ENCODE measurements at places on chromosomes 3 and 15.

- no peak for DNase-seq
These were observed 43.3 kb downstream of the USP50 start for GRCh38 chr15:50503144-50503543.

DNA sequence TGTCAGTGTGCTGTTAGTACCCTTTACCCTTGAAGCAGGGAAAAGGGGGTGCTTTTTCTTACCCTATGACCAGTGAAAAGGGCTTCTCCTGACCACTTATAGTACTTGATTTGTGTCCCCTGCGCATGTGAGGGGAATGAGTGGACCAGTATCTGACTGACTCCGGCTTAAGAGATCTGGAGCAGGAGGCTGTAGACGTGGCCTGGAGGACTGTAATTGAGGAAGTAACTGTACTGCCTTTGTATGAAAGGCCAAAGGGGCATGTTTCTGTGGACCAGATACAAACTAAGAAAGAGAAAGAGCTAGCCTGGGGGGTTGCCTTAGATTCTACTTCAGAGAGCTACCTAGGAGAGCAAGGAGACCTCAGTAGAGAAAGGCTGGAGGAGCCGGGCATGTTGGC is 89.9 kb upstream of the TBL1XR1 start:
- DNase-seq: no peak

- no peak for DNase-seq
These were observed 144.4 kb upstream of the NR2F2 start for GRCh38 chr15:96186105-96186504.

GRCh38 chr3:38117163-38117716 is 19.7 kb downstream of the ACAA1 start:
- DNase-seq: no peak

DNA sequence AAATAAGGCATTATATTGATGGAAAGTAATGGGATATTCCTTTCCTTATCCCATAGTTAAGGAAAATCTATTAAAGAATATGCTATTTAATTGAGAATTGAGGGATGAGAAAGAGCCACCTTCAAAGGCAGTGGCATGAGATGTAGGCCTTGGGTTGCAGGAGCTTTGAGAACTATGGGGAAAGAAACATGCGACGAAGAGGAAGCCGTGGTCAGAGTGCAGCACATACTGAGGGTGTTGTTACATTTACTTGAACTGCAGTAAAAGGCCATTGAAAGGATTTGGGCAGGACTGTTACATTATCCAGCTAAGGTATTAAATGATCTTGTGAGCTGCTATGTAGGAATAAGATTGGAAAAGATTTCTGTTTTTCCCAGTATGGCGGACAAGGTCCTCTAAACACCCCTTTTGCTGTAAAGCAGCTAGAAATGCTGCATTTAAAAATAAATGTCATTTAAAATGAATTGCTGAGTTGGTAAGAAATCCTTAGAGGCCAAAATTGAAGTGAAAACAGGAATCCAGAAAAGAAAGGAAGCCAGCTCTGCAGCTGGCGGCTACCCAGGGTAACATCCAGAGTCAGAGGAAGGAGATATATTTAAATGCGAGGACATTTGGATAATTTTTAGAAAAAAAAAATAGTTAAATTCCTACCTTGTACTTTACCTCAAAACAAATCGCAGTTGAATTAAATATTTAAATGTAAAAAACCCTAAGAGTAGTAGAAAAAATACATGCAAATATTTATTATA is 61.7 kb downstream of the IL1RAP start:
- no peak for DNase-seq

GRCh38 chr3:85193565-85193964 is 234.8 kb downstream of the CADM2 start:
- no peak for DNase-seq

DNA sequence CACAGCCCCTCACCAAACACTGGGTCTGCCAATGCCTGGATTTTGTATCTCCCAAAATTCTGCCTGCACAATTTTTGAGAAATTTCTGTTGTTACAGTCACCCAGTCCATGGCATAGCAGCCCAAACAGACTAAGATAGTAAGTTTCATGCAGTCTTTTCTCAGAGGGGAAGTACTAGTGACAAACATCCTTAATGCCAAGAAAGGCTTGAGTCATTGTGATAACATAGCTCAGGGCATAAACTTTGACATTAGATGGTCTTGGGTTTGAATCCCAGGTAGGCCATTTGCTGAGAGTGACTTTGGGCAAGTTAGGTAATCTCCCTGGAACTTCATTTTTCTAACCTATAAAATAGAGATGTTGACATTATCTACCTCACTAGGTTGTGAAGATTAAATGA is 36.1 kb upstream of the PFN2 start:
- no peak for DNase-seq

DNA sequence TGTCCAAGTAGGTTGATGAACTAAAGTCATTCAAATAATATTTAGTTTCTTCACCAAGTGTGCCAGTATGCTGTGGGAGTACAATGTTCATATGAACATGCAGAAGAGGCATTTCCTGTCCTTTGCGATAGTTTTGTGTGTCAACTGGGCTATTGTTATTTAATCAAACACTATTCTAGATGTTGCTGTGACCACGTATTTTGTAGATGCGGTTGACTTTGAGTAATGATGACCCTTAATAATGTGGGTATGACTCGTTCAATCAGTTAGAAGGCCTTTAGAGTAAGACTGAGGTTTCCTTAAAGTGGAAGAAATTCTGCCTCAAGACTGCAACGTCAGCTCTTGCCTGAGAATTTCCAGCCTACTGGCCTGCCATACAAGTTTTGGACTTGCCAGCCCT is 470.7 kb upstream of the CBLB start:
- DNase-seq: no peak

GRCh38 chr3:66425576-66426114 is 75.2 kb downstream of the LRIG1 start:
- peak; percentile 76 for DNase-seq

GRCh38 chr3:122271246-122271898 is 53.7 kb upstream of the CSTA start:
- DNase-seq: no peak

DNA sequence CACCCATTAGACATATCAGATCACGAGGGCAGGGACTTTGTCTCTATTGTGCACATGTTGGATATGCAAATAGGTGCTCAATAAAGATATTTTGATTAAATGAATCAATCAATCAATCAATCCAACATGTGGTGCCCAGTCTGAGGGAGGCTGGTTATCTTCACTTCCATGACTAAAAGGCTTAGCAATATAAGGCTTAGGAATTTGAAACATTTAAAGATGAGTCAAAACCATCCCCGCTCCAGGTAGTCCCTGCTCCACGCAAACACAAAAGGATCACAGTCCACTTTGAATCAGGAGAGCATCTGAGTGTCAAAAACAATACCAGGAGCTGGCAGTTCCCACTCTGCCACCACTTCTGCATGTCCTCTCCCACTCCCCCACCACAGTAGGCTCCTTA is 25.8 kb upstream of the PRICKLE2 start:
- DNase-seq: no peak

- no peak for DNase-seq
These were observed 271.6 kb upstream of the CBLB start for GRCh38 chr3:106140431-106140830.

DNA sequence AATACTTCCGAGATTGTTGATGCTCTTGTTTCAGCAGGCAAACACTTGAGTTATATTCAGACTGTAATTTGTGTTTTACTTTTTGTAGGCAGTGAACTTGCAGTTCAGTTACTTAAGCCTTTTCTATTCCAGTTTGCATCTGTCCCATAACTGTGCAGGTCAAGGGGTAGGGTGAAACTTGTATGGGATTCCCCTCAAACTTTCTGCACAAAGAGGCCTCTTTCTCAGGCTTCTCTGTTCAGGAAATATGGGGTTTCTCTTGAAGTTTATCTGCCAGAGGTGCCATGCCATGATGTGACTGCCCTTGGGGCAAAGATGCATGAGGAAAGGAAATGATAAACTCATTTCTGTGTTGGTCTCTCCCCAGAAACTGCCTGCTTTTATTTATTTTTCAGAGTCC is 66.7 kb downstream of the SLC24A1 start:
- DNase-seq: no peak

GRCh38 chr3:31399271-31399670 is 133.5 kb upstream of the STT3B start:
- DNase-seq: no peak

GRCh38 chr3:67685499-67685898 is 31.1 kb upstream of the SUCLG2 start:
- no peak for DNase-seq

GRCh38 chr15:52653431-52653964 is 25.7 kb downstream of the ATOSA start:
- DNase-seq: peak; percentile 65

- no peak for DNase-seq
These were observed 100.0 kb downstream of the LPP start for GRCh38 chr3:188253800-188254452.

DNA sequence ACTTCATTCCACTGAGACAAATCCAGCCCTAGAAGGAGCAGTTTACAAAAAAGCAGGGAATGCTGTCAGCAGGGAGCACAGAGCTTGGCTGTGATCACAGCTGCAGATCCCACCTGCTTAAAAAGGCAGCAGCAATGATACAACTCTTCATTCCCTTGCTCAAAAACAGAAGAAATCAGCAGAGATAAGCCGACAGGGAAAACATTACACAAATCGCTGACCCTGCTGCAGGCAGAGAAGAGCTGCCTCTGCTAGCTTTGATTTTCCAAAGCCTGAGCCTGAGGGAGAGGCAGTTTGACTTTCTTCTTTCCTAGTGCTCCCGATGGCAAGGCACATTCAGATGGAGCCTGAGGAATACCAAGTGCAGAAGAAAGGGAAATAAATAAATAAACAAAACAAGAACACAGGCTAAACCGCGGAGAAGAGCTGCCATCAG is 80.2 kb downstream of the SHQ1 start:
- peak; percentile 78 for DNase-seq

GRCh38 chr3:63067999-63068645 is 192.9 kb upstream of the CADPS start:
- no peak for DNase-seq

DNA sequence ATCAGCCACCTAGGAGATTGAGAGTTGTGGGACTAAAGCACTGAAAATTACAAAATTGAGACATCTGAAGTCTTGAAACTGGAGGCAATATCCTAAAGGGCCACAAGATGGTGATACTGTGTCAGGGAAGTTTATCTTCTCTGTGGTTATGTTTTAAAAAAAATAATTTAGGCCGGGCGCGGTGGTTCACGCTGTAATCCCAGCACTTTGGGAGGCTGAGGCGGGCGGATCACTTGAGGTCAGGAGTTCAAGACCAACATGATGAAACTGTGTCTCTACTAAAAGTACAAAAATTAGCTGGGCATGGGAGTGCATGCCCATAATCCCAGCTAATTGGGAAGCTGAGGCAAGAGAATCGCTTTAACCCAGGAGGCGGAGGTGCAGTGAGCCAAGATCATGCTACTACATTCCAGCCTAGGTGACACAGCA is 17.9 kb upstream of the NIT2 start:
- DNase-seq: peak; percentile 70

- DNase-seq: no peak
These were observed 201.4 kb upstream of the STT3B start for GRCh38 chr3:31331278-31331677.

GRCh38 chr15:20646529-20647142 is 105.0 kb upstream of the GOLGA6L6 start:
- no peak for DNase-seq

GRCh38 chr3:96705895-96706294 is 108.5 kb upstream of the EPHA6 start:
- no peak for DNase-seq

DNA sequence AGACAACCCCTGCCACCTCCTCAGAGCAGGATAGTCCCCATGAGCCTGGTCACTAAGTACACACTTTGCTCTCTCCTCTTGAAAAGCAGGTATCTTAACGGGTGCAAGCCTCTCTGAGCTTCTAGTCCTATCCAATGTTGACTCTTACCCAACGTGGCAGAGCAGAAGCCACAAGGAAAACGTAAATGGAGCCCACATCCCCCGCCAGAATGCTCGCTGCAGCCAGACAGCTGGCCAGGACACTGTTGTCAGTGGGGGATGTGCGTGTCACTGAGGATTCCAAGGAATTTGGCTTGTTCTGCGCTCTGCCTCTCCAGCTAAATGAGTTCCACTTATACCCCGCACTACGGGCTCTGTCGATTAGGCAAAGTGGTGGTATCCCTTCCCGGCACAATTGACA is 67.8 kb upstream of the IGF1R start:
- peak; percentile 15 for DNase-seq

DNA sequence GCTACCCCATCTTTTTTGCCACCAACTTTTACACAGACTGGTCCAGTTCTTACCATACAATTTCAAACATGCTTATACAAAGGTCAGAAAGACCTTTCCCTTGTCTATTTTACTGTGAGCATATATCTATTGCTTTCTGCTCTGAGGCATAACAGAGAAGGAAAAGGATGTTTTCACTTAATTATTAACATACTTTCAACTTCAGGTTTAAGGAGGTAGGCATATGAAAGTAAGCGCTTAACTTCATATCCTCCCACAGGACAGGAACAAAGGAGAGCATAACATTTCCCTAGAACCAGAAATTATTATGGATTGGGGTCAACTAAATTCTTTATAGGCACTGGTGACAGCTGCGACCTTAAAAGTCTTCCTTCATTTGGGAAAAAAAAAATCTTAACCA is 1.1 kb downstream of the MYEF2 start:
- DNase-seq: no peak

DNA sequence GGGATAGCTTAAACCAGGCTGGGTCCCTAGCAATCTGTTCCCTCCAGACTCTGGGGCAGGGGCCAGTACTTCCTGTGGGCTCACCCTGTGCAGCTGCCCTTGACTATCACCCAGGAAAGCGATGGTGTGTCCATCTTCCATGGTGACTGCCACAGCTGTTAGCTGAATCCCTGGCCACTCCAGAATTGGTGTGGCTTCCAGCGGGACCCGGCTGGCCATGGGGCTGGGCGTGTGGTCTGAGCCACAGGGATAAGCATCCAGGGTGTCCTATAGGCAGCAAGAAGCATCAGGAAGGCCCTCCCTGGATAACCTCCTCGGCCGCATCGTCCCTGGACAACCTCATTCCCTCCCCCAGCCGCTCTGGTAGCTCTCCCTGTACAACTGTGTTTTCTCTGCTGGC is 7.2 kb downstream of the PLXNB1 start:
- no peak for DNase-seq

GRCh38 chr3:137012097-137012501 is 54.3 kb downstream of the IL20RB start:
- DNase-seq: no peak
